ENCODE measurements at places on chromosomes 1 and 21.

DNA sequence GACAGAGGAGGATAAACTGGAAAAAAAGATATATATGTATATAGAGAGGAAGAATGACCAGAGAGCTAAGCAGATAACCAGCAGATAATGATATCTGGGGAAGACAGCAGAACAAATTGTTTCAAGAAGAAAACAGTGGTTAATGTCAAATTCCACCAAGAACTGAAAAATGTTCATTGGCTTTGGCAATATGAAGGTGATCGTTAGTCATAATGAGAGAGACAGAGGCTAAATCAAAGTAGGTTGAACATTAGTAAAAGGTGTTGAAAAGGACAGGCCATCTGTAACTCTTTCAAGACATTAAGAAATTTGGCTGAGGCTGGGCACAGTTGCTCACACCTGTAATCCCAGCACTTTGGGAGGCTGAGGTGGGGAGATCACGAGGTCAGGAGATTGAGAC lies 25.3 kb upstream of the CR2 start:
- no peak for DNase-seq

- peak; percentile 16 for DNase-seq
These were observed 323.4 kb upstream of the CAMK1G start for GRCh38 chr1:209260136-209260535.

GRCh38 chr1:32742199-32742947 lies 39.8 kb upstream of the SYNC start:
- DNase-seq = no peak

GRCh38 chr1:113540335-113540734 lies 150.0 kb downstream of the MAGI3 start:
- DNase-seq = no peak

DNA sequence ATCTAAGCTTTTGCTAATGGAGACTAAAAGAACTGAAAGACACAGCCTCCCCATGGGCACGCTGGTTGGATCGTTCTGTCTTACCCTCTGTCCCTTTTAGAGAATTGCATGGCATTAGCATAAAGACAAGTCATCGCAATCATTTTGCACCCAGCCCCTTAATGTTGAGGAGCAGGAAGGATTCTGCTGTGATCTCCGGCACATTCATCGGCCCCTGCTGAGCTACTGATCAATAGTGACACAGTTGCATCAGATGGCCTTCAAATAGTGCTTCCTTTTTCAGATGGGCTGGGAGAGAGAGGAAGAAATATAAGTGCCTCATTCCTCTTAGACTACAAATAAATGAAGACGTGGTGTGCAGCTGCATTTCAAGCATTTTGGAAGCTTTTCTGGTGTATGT lies 75.4 kb downstream of the NOS1AP start:
- no peak for DNase-seq

DNA sequence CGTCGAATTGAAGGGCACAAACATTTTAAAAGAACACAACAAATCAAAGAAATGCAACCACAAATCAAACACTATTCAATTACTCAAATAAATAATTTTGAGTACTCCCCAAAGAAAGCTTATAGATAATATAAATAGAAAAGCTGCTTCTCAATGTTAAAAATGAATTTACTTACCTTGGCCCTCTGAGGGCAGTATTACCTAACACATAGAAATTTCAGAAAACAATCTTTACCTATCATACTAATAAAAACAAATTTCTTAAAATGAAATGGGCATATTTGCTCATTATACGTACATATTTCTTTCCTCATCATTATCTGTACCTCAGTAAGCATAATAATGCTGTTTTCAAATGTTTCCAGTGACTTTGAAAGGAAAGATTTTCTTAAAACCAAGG lies 141.8 kb downstream of the AKT3 start:
- DNase-seq = peak; percentile 43

GRCh38 chr1:4565801-4566449 lies 88.5 kb upstream of the AJAP1 start:
- DNase-seq = no peak

GRCh38 chr1:56831871-56832693 lies 12.9 kb upstream of the FYB2 start:
- peak; percentile 95 for DNase-seq

Measured in fibroblast of pulmonary artery (primary cell).